Hematopoietic multipotent progenitor cell treated with erythropoietin and hydrocortisone succinate and interleukin-3 and kit ligand, for 4 days (in vitro differentiated cells): ENCODE measurements at places on chromosomes 13 and 19.

GRCh38 chr13:106373989-106374572 is 161.4 kb downstream of the EFNB2 start:
- DNase-seq: peak; percentile 22

GRCh38 chr13:38850868-38851626 is 139.6 kb downstream of the STOML3 start:
- no peak for DNase-seq

GRCh38 chr19:7230826-7231225 is 63.4 kb downstream of the INSR start:
- no peak for DNase-seq

- no peak for DNase-seq
These were observed 8.3 kb upstream of the REX1BD start for GRCh38 chr19:18580311-18580710.

DNA sequence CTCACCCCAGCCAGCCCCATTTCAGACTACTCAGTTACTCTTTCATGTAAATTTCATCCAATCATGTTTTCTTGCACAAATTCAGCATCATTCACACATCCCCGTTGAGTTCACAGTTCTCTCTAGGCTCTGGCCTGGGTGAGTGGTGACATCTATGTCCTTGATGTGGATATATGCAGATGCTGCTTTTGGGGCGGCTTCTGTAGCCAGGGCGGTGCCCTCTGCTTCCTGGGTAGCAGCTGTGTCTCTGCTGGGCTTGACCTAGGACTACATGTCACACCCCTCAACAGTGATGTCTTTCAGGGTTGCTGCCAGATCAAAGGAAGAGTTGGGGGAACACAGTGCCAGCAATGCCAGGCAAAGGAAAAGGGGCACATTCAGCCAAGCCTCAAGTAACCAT is 68.5 kb upstream of the KCTD15 start:
- DNase-seq: no peak
